Activated CD4-positive, alpha-beta T cell treated with anti-CD3 and anti-CD28 coated beads for 36 hours (primary cell): ENCODE measurements at places on chromosomes 7 and 10.

DNA sequence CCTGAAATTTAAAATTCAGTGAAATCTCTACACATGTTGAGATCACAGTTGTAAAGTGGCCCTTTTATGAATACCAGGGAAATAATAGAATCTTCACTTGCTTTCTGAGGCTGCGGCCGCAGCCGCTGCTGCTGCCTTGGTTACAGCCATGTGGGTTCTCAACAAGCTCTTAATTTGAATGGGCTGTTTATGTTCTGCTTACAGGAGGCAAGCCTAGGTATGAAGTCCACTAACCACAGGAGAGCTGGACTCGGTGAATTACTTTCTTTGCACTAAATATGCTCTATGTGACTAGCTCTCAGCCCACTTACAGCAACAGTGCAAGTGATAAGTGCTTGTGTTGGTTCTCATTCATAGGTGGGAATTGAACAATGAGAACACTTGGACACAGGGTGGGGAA, 410.8 kb downstream of the SFMBT2 start:
- H3K27ac ChIP-seq = no peak overlapping the region
- H3K4me1 ChIP-seq = no peaks in the 10 kb centered on the region
- no peak for DNase-seq

DNA sequence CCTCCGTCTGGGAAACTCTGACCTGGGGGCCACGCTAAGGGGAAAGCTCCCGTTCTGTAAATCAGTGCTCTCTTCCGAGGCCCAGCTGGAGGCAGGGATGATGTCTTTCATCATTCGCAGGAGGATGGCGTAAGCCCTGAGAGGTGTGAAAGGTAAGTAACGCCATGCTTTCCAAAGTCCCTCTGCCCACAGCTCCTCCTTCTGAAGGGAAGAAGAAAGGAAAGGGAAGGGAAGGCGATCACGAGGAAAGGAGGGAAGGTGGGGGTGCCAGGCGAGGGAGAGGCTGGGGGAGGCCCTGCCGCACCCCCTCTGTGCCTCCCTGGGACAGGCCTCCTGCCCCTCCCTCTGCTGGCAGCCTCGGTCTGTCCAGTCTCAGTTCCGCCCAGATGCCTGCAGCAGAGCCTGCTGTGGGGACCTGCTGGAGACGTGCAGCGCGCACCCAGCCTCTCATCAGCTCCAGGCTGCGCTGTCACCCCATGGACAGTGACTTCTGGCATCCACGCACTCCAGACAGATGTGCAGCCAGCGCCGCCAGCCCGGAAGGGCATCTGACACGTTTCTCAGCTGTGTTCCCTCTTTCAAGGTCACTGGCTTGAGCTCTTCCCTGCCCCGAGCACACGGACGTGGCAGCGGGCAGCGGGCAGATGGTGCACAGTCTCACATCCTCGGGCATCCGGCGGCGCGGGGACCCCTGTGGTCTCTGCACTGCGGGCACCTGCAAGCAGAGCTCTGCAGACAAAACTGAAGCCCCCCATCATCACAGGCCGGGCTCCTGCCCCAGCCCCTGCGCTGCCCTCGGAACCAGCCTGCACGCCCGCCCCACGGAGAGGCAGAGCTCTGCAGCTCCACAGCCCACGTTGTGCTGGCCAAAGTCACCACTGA, 60.6 kb downstream of the INSIG1 start:
- no peak for DNase-seq
- H3K27me3 ChIP-seq = peaks cover 37% of the 10 kb centered on the region

DNA sequence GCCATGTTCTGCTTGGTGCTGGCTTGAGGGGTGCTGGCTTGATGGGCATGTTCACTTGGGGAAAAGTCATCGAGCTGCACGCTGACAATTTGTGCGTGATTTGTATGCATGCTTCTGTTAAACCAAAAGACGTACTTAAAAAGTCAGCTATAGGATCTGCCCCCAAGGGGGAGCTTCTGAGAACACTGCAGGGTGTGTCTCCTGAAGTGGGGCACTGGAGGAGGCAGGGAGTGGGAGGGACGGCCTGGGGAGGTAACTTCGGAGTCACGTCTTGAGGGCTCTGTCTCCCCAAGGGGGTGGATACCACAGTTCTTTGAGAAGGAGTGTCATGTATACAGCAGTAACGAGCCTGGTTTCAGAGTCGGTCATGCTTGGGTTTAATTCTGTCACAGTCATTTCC, 406.5 kb downstream of the PLXNA4 start:
- peaks cover 2% of the 10 kb centered on the region for H3K27me3 ChIP-seq
- no peak for DNase-seq
- H3K27ac ChIP-seq = no peak overlapping the region
- no peaks in the 10 kb centered on the region for H3K36me3 ChIP-seq
- no peaks in the 10 kb centered on the region for H3K4me1 ChIP-seq

GRCh38 chr7:42175834-42176723, 60.9 kb downstream of the GLI3 start:
- H3K27ac ChIP-seq = no peak overlapping the region
- no peaks in the 10 kb centered on the region for H3K4me1 ChIP-seq

GRCh38 chr7:111495173-111495810, 67.0 kb downstream of the IMMP2L start:
- H3K4me1 ChIP-seq = peaks cover 14% of the 10 kb centered on the region
- H3K27me3 ChIP-seq = no peaks in the 10 kb centered on the region
- DNase-seq = no peak
- H3K4me3 ChIP-seq = no peak overlapping the region

- no peak overlapping the region for H3K27ac ChIP-seq
- DNase-seq = no peak
- H3K36me3 ChIP-seq = no peaks in the 10 kb centered on the region
- H3K4me1 ChIP-seq = no peaks in the 10 kb centered on the region
Measured at GRCh38 chr10:58967551-58968388, 208.7 kb upstream of the PHYHIPL start.

DNA sequence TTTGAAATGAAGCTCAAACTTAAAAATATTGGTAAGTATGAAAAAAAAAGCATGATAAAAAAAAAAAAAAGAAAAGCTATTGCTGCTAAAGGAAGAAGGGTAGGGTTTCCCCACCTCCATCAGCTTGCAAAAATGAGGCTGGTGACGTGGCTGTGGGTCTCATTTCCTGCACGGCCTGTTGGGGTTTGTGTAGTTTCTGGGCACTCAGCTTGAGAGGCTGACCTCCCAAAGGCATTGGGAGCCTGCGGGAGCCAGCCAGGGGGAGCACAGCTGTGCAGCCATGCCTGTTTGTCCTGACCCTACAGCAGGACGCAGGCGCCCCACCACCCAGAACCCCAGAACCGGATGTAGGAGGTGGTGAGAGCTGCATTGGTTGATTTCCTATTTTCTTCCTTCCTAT, 48.8 kb upstream of the CARD11 start:
- peak overlapping the region; percentile 32 for H3K4me3 ChIP-seq
- H3K27me3 ChIP-seq = no peaks in the 10 kb centered on the region
- peaks cover 67% of the 10 kb centered on the region for H3K4me1 ChIP-seq
- H3K36me3 ChIP-seq = no peaks in the 10 kb centered on the region

DNA sequence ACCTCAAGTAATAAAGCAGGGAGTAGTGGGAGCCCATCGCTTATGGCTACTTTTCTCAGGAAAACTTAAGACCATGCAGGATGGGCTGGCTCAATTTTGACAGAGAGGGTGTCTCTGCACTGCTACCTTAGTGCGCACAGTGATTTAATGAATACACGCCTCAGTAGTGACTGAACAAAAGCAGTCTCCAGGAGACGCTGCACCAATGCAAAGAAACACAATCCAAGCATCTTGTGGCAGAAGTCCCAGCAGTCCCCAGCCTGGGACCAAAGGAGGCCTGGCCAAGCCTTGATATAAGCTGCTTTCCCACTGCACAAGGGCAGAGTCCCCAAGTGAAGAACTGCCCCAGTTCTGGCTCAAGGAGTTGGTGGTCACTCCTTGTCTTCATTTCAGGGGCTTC, 368.9 kb downstream of the KCNMA1 start:
- H3K27me3 ChIP-seq = peaks cover 4% of the 10 kb centered on the region
- H3K36me3 ChIP-seq = no peaks in the 10 kb centered on the region
- peaks cover 10% of the 10 kb centered on the region for H3K4me1 ChIP-seq
- no peak overlapping the region for H3K27ac ChIP-seq

- no peak for DNase-seq
- H3K27me3 ChIP-seq = peaks cover 1% of the 10 kb centered on the region
- peaks cover 15% of the 10 kb centered on the region for H3K4me1 ChIP-seq
- no peak overlapping the region for H3K4me3 ChIP-seq
Measured at GRCh38 chr10:27500886-27501285, 3.2 kb upstream of the RAB18 start.

DNA sequence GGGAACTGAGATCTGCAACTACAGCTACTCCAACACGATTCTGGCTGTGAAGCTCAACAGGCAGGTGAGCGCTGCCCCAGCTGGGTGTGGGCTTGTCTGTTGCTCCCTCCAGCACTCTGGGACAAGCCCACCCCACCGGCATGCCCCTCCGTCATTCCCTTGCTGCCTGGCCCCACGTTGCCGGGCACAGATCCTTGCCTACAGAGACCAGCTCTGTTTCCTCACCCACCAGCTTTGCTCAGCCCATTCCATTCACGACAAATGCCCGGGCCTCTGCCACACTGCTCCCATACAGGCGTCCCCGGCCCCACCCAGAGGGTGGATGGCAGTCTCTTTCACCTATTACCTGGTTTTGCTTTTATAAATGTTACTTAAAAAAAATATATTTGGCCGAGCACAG, 24.6 kb downstream of the WIPI2 start:
- no peaks in the 10 kb centered on the region for H3K27me3 ChIP-seq
- DNase-seq = no peak
- peak overlapping the region; percentile 57 for H3K27ac ChIP-seq
- no peak overlapping the region for H3K4me3 ChIP-seq
- peaks cover 45% of the 10 kb centered on the region for H3K36me3 ChIP-seq

- H3K4me1 ChIP-seq = peaks cover 27% of the 10 kb centered on the region
- H3K36me3 ChIP-seq = no peaks in the 10 kb centered on the region
- H3K27ac ChIP-seq = no peak overlapping the region
- H3K4me3 ChIP-seq = no peak overlapping the region
Measured at GRCh38 chr7:106037489-106038176, 74.5 kb downstream of the SYPL1 start.

DNA sequence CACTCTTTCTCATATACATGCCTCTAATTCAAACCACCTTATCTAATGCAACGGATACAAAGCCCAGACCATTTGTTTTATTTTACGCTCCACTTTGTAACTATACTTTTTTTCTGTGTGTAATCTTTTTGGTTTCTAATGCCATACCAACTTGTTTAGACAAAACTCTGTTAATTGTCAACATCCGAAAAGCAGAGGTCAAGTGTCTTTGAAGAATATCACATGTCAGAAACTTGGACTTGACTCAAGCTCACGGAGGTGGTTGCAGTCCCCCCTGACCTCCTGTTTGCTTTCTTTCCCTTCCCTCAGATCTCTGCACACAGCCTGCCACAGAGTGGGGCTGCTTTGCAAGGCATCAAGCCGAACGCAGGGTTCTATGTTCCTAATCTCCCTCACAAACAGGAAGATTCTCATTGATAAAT, 698.9 kb downstream of the PARD3 start:
- DNase-seq = no peak
- H3K36me3 ChIP-seq = no peaks in the 10 kb centered on the region
- H3K27me3 ChIP-seq = no peaks in the 10 kb centered on the region
- H3K27ac ChIP-seq = no peak overlapping the region

DNA sequence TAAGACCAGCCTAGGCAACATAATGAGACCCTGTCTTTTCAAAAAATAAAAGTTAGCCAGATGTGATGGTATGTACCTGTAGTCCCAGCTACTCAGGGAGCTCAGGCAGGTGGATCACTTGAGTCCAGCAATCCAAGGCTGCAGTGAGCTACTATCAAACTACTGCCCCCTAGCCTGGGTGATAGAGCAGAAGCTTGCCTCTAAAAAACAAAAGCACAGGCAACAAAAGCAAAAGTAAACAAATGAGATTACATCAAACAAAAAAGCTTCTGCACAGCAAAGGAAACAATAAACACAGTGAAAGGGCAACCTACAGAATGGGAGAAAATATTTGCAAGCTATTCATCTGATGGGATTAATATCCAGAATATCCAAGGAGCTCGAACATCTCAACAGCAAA, 65.4 kb downstream of the FANK1 start:
- no peak overlapping the region for H3K27ac ChIP-seq
- peaks cover 8% of the 10 kb centered on the region for H3K27me3 ChIP-seq
- H3K4me1 ChIP-seq = no peaks in the 10 kb centered on the region
- DNase-seq = no peak

GRCh38 chr10:129253865-129254179, 213.2 kb upstream of the MGMT start:
- H3K36me3 ChIP-seq = no peaks in the 10 kb centered on the region

- H3K27ac ChIP-seq = no peak overlapping the region
- peaks cover 6% of the 10 kb centered on the region for H3K36me3 ChIP-seq
- no peaks in the 10 kb centered on the region for H3K4me1 ChIP-seq
- peak; percentile 62 for DNase-seq
Measured at GRCh38 chr10:46223064-46223480, 63.7 kb upstream of the ANTXRL start.

DNA sequence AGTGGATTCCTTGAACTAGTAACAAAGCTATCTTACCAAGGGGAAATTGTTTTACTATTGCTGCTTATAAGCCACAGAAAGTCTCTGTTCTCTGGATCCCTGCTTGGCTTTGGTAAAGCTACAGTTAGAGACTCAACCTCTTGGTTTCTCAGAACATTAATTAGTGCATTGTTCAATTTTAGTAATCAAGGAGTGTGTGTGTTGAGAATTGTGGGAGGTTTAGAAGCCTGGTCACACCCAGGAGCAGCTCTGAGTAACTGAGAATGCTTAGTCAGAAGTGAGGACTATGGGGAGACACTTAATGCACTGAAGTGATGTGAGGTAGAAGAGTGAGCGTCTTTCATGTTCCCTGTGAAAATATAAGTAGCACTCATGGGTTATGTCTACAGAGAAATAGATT, 8.2 kb upstream of the ACTA2 start:
- no peak overlapping the region for H3K27ac ChIP-seq
- H3K4me3 ChIP-seq = no peak overlapping the region
- peaks cover 26% of the 10 kb centered on the region for H3K4me1 ChIP-seq
- DNase-seq = peak; percentile 25

DNA sequence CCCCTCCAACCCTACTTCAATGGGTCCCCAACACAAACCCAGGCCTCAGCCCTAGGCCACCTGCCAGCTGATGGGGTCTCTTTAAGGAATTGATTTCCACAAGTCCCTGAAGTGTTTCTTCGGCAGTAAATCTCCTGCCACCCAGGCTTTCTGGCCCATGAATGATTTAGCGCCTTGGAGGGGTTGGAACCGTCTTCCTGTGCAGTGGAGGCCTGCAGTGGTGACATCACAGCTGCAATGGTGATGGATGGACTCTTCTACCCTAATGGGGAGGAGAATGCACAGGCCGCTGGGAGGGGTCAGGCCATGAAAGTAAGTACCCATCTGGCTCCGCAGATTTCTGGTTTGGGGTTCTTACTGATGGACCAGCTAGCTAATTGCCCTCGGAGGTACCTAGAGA, 163.8 kb downstream of the UBE2H start:
- no peaks in the 10 kb centered on the region for H3K36me3 ChIP-seq
- peaks cover 43% of the 10 kb centered on the region for H3K27me3 ChIP-seq
- H3K27ac ChIP-seq = no peak overlapping the region
- peaks cover 18% of the 10 kb centered on the region for H3K4me1 ChIP-seq
- no peak for DNase-seq

- peaks cover 5% of the 10 kb centered on the region for H3K4me1 ChIP-seq
- peaks cover 21% of the 10 kb centered on the region for H3K36me3 ChIP-seq
- no peak overlapping the region for H3K27ac ChIP-seq
- no peak for DNase-seq
- H3K27me3 ChIP-seq = no peaks in the 10 kb centered on the region
Measured at GRCh38 chr7:696812-697551, 29.5 kb upstream of the DNAAF5 start.

- no peak overlapping the region for H3K4me3 ChIP-seq
- DNase-seq = peak; percentile 83
- no peaks in the 10 kb centered on the region for H3K36me3 ChIP-seq
- peaks cover 2% of the 10 kb centered on the region for H3K4me1 ChIP-seq
- no peak overlapping the region for H3K27ac ChIP-seq
Measured at GRCh38 chr7:126700807-126701604, 551.7 kb downstream of the GRM8 start.

- DNase-seq = no peak
- no peaks in the 10 kb centered on the region for H3K4me1 ChIP-seq
- H3K4me3 ChIP-seq = no peak overlapping the region
- H3K27me3 ChIP-seq = no peaks in the 10 kb centered on the region
- no peaks in the 10 kb centered on the region for H3K36me3 ChIP-seq
Measured at GRCh38 chr7:109964780-109965179, 1126.1 kb upstream of the LRRN3 start.
